ENCODE measurements at places on chromosomes 3 and 15. TPM values are rescaled to one million over a fixed set of nuclear protein-coding genes. Genes with fewer than 3 reads are reported as not detected.

DNA sequence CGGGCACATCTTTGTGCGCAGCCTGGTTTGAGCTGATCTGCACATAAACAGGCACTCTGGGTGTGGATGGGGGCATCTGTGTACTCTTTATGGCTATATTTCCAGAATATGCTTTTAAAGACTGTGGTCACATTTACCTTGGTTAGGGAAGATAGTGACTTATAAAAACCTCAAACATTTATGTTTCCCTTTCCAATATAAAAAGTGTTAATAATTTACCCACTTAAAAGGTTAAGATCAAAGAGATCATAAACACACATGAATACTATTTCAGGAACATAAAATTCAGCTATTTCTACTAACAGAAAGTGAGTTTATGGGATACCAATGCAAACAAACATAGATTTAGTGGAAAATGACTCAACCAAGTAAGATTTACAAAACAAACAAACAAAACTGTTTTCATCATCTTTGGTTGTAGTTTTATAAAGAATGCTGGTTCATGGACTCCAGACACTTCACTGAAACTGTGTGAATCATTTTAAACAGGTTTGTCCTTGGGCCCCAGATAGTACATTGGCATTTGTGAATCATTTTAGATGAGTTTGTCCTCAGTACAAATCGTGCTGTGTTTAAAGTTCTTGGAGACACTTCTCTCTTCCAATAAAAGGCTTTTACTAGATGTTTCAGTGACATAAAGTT, 253.5 kb upstream of the CTDSPL start:
- DNase-seq: no peak

GRCh38 chr3:48715174-48715800, 1.7 kb downstream of the IP6K2 start:
- no peak for DNase-seq

DNA sequence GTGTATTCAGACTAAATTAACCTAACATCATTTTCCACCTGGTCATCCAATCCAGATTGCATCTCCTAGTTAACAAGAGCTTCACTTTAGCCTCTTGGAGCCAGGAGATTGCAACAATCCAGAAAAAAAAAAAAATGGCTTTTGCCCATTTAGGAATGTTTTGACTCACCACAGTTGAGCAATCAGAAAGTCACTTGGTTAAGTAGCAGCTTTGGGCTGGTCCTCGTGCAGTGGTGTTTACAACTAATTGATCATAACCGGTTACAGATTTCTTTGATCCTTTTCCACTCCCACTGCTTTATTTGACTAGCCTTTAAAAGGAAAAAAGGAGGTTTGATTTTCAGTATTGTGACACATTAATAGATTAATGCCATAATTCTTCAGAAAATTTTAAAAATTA, 688.8 kb upstream of the CCDC54 start:
- DNase-seq: no peak

DNA sequence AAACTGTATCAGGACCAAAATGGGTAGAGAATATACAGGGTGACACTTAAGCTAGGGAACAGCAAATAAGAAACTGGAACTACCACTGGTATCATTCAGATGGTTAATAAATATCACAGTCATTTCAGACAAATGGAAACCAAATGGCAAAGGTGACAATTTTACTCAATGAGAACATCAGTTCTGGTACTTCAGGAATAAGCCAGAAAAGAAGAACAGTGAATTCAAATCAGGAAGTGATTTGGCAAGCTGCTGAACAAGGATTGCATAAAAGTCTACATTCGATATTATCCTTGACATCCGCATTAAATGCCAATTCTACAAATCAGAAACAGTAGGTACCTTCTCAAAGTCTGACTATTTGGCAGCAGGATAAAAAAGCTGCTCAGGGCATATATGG, 23.5 kb upstream of the STIMATE start:
- no peak for DNase-seq

DNA sequence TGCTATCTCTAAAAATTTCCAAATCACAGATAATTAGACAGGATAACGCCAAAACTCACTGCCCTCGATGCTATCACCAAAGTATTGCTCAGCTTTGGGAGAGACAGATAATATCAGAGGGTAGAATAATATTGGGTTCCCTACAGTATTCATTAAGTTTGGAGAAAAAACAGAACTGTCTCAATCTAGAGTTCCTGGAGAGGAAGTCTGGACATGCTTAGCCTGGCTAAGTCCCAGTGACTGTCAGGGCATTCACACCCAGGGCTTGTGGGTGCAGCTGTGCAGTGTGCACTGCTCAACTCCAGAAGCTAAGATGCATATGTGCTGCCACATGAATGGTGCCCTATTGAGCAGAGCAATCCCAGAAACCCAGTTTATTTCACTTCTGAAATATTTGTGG, 459.6 kb upstream of the DPH6 start:
- DNase-seq: no peak

GRCh38 chr3:71721651-71722157, 3.5 kb downstream of the EIF4E3 start:
- DNase-seq: no peak

- DNase-seq: no peak
Measured at GRCh38 chr3:11390411-11391131, 118.4 kb downstream of the ATG7 start.

Gene GOLGA6L7
- total RNA-seq: not detected

Gene RPS17
- total RNA-seq: 1,206 TPM

Measured in esophagus squamous epithelium (tissue), 5 donors.